Posterior vena cava (tissue), 2 donors: ENCODE measurements at places on chromosomes 11 and 22.
A peak's percentile ranks its signal among the peaks of the same experiment; 100 is the strongest.

GRCh38 chr11:113142508-113142907 is 171.9 kb upstream of the TTC12 start:
- DNase-seq = no peak

GRCh38 chr22:25403811-25404471 is 160.5 kb upstream of the GRK3 start:
- peak; percentile 71 for DNase-seq

DNA sequence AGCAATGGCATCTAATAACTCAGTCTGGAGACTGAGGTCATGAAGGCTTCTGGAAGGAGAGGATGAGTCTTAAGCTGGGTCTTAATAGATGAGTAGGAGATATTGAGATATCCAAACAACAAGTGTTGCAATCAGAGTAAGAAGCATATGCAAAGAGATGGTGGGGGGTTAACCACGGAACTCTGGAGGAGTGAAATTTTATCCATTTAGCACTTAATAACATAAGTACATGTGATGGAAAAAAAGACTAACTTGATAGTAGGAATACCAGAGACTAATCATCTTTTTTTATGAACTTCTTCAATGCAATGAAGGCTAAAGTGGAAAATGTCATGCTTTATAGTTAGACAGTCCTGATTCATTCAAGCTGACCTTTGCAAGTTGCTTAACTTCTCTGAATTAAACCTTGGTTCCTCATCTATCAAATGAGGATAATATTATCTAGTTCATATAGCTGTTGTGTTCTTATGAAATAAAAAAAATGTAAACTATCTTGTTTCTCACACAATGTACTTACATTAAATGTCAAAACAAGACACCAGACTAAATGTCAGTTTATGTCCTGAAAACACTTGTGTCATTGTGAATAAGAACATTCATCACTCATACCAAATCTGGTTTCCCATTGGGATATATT is 403.1 kb upstream of the CCDC90B start:
- no peak for DNase-seq

- peak; percentile 67 for DNase-seq
Observed at GRCh38 chr11:1728931-1729691, 21.3 kb downstream of the IFITM10 start.

DNA sequence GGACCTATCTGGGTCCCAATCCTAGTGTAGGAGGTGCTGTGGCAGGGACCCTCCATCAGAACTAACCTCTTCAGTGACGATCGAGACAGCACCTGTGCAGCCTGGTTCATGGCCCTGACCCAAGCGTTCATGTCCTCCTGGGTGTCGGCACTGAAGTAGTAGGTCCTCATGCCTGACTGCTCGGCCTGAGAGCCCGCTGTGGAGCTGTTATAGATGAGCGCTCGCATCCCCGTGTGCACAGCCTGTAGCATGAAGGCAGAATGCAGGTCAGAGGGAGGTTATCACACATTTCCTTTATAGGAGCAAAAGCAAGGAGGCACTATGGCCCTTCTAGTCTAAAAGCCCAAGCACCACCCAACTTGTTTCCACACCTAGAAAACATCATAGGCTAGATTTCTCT is 103.0 kb downstream of the C11orf58 start:
- DNase-seq = no peak

DNA sequence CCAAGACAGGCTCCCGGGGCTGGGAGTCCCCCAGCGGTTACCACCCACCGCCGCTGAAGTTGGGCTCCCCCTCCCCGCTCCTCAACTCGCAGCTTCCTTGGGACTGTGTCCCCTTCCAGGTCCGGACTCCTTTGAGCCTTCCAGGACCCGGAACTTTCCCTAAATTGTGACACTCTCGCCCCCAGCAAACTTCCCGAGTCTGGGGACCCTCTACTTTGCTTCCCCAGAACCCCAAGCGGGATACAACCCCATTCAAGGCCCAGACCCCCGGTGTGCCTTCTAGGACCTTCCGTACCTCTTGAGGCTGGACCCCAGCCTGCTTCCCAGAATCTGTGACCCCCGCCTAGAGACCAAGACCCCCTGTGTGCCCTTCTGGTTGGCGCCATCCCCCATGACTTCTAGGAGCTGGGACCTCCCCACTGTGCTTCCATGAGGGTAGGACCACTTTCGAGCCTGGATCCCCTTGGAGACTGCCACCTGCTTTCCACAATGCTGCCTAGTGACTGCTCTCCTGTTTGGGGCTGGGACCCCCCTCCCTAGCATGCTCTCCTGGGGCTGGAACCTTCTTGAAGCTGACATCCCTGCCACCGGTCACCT is 587 bp downstream of the MYRF start:
- DNase-seq = no peak

- peak; percentile 69 for DNase-seq
Observed at GRCh38 chr11:2209900-2210321, 38.3 kb upstream of the TH start.

DNA sequence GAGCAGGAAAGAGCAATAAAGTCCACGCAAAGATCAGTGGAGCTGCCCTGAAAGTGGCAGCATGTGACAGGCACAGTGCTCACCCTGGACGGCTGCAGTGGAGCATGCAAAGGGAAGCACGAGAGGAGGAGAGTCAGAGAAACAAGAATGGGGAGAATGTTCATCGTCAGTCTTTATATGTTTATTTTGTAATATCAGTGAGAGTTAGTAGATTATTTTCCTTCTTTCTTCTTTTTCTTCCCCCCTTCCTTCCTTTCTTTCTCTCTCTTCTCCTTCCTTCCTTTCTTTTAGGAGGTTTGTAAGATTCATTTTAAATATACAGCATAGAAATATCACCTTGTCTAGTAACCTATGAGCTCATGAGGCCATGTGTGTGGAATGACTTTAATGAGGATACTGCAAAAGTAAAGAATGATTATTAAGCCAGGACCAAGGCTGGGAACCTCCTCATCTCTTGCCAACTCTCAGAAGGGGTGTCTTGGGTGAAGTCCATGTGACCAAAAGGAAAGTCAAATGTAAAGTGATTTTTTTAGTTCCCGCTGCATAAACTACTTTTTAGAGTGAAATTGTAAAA is 321.1 kb downstream of the AASDHPPT start:
- DNase-seq = no peak

GRCh38 chr11:31764766-31765165 is 46.4 kb downstream of the PAX6 start:
- no peak for DNase-seq

DNA sequence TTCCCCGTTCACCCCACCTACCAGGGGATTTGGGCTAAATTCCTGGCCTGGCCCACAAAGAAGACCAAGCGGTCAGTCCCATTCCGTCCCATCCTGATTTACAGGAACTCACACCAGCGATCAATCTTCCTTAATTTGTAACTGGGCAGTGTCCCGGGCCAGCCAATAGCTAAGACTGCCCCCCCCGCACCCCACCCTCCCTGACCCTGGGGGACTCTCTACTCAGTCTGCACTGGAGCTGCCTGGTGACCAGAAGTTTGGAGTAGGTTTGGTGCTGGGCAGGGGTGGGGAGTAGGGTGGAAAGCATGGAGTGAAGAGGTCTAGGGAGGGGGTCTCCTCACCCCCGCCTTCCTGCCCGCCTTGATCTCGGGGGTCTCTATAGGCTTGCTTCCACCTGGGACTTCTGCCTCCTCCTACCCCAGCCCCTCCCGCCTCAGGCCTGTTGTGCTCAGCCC is at the start of gene SERPING1:
TSS of gene SERPING1 (plus strand) at position 225 of the 455 bp plus-strand sequence. CDS start 586 bp downstream, outside the sequence.
- DNase-seq = peak; percentile 90

DNA sequence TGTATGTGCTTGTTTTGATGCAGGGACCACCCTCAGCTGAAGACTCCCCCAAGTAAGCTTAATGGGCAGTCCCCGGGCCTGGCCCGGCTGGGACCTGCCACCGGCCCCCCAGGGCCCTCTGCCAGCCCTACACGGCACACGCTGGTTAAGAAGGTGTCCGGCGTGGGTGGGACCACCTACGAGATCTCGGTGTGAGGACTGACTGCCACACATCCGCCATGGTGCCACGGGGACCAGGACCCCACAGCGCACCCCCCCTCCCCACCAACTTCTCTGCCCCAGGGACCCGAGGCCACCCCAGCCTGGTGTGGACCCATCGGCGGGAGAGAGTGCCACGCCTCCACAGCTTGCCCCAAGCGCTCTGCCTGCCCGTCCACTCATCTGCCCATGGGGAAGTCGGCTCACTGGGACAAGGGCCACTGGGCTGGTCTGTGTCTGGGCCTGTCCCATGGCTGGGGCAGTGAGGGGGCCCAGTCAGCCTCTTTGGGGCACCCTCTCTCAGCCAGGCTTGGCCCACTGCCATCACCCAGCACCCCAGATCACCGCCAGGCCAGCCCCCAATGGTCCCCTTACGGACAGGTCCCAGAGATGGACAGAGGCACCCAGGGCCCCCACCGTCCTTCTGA is 5.5 kb downstream of the CCDC188 start:
- no peak for DNase-seq

DNA sequence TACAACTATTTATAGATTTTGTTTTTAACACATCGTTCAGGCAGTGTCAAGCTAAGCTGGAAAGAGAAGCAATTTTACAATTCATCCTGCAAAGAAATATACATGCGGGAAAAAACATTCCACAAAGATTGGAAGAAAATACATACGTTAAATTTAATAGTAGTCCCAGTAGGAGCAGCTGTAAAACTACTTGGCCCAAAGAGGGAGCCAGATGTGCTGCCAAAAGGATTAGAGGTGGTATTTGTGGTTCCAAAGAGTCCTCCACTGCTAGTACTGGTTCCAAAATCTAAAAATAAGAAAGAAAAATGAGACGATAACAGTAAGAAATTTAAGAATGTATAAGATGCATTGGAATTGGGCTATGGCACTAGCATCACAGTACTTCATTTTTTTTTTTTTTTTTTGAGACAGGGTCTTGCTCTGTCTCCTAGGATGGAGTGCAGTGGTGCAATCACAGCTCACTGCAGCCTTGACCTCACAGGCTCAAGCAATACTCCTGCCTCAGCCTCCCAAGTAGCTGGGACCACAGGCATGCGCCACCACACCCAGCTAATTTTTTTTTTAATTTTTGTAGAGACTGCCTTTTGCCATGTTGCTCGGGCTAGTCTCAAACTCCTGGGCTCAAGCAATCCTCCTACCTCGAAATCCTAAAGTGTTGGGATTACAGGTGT is 21.5 kb downstream of the NUP98 start:
- no peak for DNase-seq

DNA sequence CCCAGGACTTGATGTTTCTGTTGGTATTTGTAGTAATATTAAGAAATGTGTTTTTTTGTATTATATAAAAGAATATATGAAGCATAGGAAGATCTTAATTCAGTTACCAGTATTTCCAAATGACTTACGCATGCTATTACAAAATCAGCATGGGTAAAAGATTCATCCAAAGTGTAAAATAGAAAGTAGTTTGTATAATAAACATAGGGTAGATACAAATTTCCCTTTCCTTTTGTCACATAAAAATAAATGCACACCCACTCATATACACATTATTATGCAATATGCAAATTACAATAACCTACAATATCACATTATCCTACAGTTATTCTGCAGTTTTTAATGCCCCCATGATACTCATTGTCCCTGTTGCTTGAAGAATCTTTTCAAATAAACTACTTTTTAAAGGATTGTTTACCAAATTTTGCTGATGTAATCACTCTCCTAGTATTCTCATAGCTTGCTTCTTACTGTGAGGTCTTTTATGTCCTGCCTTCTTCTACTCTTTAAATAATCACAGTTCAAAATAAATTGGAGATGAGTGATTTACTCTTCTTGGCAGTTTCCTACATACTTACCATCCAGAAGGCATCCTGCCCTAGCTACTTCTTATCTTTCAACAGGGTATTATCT is 244.0 kb downstream of the CASP12 start:
- no peak for DNase-seq
